ENCODE measurements at places on chromosomes 4 and X.
A peak's percentile ranks its signal among the peaks of the same experiment; 100 is the strongest.

DNA sequence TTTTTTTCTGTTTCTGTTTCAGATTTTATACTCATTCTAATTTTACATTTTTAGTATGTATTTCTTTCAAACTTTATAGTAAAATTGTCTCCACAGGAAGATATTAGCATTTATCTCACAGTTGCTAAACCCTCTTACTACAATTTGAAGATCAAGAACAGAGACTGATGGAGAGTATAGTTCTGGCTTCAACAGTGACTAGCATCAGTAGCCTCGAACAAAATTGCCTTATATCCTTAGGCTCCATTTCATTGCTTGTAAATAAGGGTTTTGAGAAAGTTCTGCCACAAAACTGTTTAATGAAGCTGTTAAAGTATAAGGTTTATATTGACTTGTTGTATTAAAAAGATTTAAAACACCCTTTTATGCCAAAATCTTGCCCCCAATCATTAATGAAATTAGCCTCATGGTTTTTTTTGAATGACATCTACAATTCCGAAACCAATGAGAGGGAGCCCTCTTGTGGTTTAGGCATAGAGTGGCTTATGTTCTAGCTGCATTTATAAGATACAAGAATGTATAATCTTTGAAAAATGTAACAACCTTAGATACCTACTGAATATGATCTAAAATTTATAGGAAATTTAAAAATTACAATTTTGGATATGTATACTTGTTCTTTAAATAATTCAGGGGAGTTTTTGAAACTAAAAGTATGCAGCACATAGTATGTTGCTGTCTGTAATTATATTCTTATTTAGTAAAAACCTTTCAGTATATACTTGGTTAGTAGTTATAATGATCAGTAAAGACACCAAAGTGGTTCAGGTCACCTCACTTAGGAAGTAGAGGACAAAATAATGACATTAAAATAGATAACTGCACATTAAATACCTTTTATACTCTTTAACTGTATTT lies 109.8 kb upstream of the HPGD start:
- no peaks in the 10 kb centered on the region for H3K27me3 ChIP-seq
- no peaks in the 10 kb centered on the region for H3K36me3 ChIP-seq
- no peak overlapping the region for H3K27ac ChIP-seq
- DNase-seq, result peak; percentile 7

DNA sequence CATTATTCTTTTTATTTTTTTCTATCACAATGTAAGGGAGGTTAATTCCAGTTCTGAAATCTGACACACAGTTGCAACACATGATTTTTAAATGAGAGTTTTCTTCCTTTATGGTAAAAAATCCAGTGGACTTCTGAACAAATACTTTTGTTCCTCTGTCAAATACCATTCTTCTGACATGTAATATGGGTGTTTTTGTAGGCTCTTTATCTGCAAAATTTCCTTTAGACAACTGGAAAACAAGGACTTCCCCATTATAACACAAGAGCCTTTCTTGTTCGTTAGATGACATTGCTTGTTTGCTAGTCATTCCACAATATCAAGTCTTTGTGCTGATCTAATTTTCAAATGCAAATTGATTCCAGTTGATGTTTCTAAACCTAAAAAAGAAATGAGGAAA lies 7.7 kb downstream of the FANCB start:
- no peak overlapping the region for H3K27ac ChIP-seq
- H3K4me1 ChIP-seq, result no peaks in the 10 kb centered on the region
- H3K27me3 ChIP-seq, result no peaks in the 10 kb centered on the region

DNA sequence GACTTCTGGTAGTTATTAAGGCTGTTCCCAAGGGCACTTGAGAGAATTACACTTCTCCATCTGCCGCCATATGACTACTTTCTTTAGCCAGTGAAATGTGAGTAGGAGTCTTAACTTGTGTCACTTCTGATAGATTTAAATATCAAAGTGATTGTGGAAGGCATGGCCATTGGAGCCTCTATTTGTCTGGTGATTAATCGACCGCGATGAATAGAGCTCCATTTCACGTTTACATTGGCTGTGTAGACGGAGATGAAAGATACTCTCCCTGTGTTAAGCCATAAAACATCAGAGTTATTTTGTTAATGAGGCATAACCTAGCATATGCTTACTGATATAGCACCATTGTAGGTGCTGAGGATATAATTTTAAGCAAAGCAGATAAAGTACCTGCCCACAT lies 852.4 kb downstream of the CCSER1 start:
- H3K27me3 ChIP-seq, result no peaks in the 10 kb centered on the region
- no peaks in the 10 kb centered on the region for H3K4me1 ChIP-seq

- H3K36me3 ChIP-seq, result no peaks in the 10 kb centered on the region
- H3K4me1 ChIP-seq, result no peaks in the 10 kb centered on the region
- no peak for DNase-seq
- H3K27ac ChIP-seq, result no peak overlapping the region
- H3K27me3 ChIP-seq, result no peaks in the 10 kb centered on the region
Measured at GRCh38 chrX:132463411-132463810, 25.4 kb downstream of the MBNL3 start.

GRCh38 chr4:146787731-146788130 lies 149.0 kb downstream of the POU4F2 start:
- no peak overlapping the region for H3K4me3 ChIP-seq
- DNase-seq, result no peak
- no peak overlapping the region for H3K27ac ChIP-seq

DNA sequence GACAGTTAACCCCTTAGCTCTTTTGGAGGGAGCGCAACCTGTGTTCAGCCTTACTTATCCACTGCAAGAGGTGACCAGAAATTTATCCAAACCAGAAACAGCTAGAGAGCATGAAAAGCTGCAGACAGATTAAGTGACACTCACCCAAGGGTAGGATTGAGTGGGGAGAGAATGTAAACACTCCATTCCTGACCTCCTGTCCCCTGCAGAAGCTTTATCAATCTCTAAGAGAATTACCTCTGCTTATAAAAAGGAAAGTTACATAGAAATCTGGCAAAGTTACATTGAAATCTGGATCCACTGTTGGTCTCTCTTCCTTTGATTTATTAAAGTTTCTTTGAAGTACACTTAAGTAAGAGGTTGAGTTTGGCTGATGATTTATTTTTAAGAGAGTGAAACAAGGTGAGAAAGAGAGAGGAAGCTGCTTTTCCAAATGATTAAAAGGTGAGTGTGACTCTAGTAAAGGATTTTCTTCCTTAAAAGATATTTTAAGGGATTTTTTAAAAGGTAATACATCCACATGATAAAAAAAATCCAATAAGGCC lies 112.3 kb downstream of the ANAPC4 start:
- H3K4me1 ChIP-seq, result no peaks in the 10 kb centered on the region
- no peak overlapping the region for H3K4me3 ChIP-seq
- H3K27ac ChIP-seq, result no peak overlapping the region
- H3K36me3 ChIP-seq, result no peaks in the 10 kb centered on the region
- H3K27me3 ChIP-seq, result no peaks in the 10 kb centered on the region
- DNase-seq, result no peak

- H3K4me3 ChIP-seq, result no peak overlapping the region
- no peaks in the 10 kb centered on the region for H3K36me3 ChIP-seq
- no peak for DNase-seq
Measured at GRCh38 chr4:162422312-162422711, 258.5 kb upstream of the FSTL5 start.

DNA sequence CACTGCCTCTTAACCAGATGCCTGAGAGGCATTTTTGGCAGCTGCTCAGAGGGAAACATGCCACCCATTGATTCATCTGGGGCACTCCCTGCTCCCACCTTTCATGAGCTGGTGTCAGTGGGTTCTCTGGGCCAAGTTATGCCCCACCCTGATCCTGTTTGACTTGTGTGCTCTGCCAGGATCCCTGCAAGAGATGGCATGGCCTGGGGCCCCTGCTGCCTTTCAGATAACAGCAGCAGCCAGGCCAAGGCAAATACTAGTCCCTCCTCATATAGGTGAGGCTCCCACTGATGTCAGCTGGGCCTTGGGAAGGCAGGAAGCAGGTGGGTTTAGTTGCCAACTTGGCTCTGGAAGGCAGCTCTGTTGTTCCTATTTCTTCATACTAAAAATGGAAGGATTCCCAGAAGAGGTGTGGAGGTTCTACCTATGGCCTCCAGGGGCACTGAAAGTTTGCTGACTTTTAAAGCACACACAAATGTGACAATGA lies 192.9 kb upstream of the RBPJ start:
- no peaks in the 10 kb centered on the region for H3K4me1 ChIP-seq
- H3K4me3 ChIP-seq, result no peak overlapping the region
- H3K27me3 ChIP-seq, result no peaks in the 10 kb centered on the region
- no peaks in the 10 kb centered on the region for H3K36me3 ChIP-seq
- DNase-seq, result no peak

- no peak for DNase-seq
- no peaks in the 10 kb centered on the region for H3K27me3 ChIP-seq
- no peak overlapping the region for H3K4me3 ChIP-seq
- H3K27ac ChIP-seq, result no peak overlapping the region
Measured at GRCh38 chr4:9820343-9820742, 38.9 kb downstream of the DRD5 start.

DNA sequence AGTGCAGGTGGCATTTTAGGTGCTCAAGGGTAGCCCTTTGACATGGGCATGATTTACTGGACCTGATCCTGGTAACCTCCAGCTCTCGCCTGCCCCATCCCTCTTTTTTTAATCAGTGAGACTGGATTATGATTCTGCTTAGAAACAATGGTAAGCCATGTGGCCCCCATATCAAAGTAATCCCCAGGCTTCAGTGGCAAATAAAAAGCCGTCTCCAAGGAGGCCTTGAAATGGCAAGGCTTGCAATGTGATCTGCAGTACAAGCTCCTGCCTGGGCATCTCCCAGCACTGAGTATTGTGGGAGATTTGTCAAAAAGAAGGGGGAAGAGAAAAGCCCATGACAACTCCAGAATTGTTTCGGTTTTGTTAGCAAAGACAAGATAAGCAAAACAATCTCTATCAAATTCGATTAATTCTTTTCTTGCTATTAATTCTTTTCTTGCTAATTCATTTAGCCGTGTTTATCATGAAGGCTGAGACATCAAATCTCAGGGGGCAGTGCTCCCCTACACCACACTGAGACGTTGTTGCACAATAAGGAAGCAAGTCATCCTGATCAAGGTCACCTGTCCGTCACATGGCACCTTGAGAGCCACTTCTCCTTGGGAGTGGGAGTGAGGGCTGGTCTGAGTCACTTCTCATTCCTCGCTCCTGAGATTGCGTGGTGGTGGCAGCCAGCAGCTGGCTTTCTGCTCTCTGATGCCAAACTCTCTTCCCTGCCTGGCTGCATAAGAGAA lies 312.7 kb upstream of the GATB start:
- no peaks in the 10 kb centered on the region for H3K4me1 ChIP-seq
- H3K4me3 ChIP-seq, result no peak overlapping the region
- no peaks in the 10 kb centered on the region for H3K27me3 ChIP-seq
- H3K36me3 ChIP-seq, result no peaks in the 10 kb centered on the region

Measured in iPS DF 6.9 (cell line).